Stimulated activated CD8-positive, alpha-beta memory T cell treated with anti-CD3 and anti-CD28 coated beads, Interleukin-4, amount 100 ng/mL, for 1 hour (primary cell): ENCODE measurements at places on chromosomes 6 and 20.

DNA sequence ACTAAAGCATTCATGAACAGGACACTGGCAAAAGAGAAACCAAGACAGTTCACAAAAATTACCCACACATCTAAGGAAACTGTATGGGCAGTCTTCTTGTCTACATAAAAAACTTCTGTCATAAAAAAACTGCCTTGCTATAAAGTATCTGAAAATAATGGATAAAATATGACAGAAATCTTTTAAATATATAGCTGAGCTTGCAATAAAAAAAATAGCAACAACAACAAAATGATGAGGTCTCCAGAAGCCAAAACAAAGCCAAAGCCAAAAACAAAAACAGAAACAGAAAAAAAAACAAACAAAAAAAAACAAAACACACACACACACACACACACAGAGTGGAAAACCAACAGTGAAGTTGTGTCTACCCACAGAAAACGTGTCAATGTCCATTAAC lies 14.8 kb downstream of the LY86 start:
- DNase-seq = no peak

GRCh38 chr6:43949551-43949991 lies 177.7 kb downstream of the MRPL14 start:
- no peak for DNase-seq

- DNase-seq = no peak
Observed at GRCh38 chr6:246352-246751, 45.9 kb upstream of the DUSP22 start.

- DNase-seq = no peak
Observed at GRCh38 chr6:40387871-40388264, 199.3 kb downstream of the LRFN2 start.

GRCh38 chr20:41177636-41178035 lies 40.3 kb downstream of the PLCG1 start:
- DNase-seq = no peak

GRCh38 chr6:158290659-158291058 lies 21.6 kb upstream of the TULP4 start:
- DNase-seq = no peak

DNA sequence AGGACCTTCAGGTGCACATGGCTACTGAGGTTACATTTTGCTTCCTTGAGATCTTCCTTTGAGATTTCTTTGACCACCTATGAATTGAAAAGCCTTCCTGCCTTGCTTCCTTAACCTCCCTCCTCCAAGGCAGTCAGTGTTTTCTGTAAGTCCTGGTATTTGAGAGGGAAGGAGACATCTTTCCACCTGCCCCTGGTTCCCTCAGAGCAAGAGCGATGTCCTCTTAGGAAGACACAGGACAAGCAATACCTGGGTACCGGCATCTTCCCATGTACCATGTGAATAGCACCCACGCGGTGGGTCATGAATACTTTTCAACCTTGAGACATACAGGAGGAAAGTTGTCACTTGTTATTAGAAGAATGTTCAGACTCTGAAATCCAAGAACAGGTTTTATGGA lies 37.1 kb downstream of the GINS1 start:
- no peak for DNase-seq

GRCh38 chr6:93222071-93222851 lies 197.1 kb downstream of the EPHA7 start:
- no peak for DNase-seq

DNA sequence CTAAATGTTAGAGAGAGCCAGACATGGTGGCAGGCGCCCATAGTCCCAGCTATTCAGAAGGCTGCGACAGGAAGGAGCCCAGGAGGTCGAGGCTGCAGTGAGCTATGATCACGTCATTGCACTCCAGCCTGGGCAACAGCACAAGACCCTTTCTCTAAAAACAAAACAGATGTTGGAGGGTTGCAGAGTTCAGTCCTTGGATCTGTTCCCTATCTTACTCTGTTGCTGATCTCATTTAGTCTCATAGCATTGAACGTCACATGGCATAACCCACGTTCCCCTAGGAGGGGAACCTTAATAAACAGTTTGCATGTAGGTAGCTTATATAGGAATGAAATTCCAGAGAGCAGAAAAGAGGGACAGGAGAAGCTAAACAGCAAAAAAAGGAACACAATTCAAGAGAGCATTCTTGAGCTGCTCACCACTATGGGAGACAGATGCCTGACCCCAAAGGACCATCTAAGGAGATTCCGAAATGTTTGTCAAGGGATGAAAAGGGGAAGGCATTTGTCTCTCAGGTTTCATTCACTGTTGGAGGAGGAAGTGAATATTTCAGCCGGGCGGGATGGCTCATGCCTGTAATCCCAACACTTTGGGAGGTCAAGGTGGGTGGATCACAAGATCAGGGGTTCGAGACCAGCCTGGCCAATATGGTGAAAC lies 54.6 kb upstream of the PIM1 start:
- DNase-seq = no peak

DNA sequence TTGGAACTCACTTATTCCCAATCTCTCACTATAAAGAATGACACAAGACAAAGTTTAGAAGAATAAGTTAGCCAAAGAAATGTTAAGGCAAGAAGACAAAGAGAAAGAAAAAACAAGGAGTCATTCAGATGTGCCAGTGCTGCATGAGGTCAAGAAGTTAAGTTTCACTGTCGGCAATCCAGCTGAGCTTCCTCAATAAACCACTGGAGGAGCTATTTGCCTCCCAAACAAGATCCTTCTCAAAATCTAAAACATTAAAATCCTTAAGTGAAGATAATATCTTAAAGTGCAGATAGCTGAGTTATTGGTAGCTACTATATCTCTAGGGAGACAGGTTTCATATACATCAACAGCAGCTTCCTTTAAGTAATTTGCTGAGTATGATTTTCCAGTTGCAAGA lies 512.3 kb downstream of the HDGFL1 start:
- DNase-seq = no peak

GRCh38 chr6:170258407-170258806 lies 32.5 kb downstream of the DLL1 start:
- no peak for DNase-seq

DNA sequence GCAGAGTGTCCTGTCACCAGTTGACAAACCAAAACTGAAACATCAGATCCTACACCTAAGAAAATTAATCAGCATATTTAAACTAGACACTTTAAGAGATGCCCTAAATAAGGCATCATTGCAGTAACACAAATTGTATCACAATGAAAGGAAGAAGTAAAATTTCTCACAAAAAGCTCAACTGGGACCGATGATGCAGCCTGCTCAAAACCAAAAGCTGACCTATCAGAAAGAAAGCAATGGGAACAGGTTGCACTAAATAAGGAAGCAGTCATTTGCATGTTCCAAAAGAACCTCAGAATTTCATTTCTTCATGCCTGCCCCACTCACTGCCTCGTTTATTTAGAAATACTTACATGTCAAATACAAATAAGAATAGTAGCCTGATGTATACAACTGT lies 12.1 kb downstream of the HIVEP2 start:
- no peak for DNase-seq

GRCh38 chr20:445514-446336 lies 16.6 kb downstream of the TBC1D20 start:
- DNase-seq = no peak

GRCh38 chr6:37004044-37004980 lies 1.1 kb upstream of the FGD2 start:
- DNase-seq = no peak

DNA sequence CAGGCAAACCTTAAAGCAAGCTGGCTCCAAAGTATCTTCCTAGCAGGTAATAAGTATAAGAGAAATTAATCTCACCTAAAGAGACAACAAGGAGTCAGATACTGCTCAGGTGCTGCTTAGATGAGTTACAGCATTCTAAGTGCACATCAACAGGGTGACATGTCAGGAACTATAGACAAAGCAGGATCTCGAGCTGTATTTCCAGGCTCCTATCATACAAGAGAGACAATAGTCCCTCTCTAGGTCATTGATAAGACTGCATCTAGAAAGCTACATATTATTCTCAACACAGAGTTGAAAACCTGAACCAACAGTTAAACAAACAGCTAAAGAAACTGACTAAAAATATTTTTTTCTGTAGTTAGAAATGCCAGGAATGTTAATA lies 3.9 kb downstream of the PTPRK start:
- no peak for DNase-seq

- no peak for DNase-seq
Observed at GRCh38 chr20:9196110-9196509, 127.2 kb downstream of the PLCB4 start.

- no peak for DNase-seq
Observed at GRCh38 chr6:54893818-54894217, 47.2 kb downstream of the FAM83B start.

DNA sequence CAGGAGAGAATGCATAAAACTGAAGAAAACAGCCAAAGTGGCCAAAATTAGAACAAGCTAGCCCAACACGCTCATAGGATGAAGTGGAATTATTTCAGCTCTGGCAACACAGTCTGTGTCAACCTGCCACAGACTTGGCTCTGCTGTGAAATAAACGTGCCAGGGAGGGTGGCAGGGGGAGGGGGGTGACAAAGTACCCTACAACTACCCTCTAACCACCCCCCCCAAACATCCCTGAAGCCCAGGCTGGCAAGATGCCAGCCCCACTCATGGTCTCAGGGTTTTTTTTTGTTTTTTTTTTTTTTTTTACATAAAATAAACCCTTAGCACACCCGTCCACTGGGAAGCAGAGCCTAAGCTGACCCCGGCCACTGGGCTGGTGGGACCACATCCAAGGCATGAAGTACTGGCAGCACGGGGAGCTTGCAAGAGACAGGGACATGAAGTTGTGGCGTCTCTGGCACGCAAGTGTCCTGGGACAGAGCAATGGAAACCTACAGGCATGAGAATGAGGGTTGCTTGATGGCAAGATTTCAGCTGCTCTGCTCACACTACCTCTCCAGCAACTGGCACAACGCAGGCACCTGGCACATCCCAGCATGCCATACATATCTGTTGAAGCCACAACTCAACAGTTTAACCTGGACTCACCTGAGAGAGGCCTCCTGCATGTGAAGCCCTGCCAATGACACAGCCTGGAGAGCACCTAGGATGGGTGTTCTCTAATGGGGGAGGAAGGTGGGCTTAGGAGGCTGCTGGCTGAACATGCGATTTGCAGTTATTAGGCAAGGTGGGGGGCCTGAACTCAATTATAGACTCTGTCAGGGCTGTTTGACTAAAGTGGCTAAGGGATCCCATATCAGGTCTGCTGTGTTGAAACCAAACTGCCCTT lies 76.4 kb downstream of the TRAM2 start:
- no peak for DNase-seq

GRCh38 chr20:61588411-61589385 lies 336.6 kb downstream of the CDH4 start:
- DNase-seq = no peak

DNA sequence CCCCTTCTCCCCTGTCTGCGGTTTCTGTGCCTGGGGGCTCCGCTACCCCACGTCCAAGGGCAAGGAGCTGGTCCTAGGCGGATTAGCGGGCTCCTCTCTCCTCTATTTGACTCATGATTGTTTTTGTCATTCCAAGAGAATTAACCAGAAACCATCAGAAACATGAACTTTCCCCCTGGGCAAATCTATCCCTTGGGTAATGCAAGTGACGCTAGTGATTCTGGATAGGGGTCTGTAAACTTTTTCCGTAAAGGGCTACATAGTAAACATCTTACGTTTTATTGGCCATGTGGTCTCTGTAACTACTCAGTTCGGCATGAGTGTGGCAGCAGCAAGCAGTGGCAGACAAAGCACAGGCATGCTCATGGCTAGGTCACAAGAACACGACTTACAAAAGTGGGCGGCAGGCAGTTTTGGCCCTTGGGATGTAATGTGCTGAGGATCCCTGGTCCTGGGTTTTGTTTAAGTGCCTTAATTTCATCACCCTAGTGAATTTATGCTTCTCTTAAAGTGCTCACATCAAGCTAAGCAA lies 654 bp downstream of the CST11 start:
- no peak for DNase-seq

DNA sequence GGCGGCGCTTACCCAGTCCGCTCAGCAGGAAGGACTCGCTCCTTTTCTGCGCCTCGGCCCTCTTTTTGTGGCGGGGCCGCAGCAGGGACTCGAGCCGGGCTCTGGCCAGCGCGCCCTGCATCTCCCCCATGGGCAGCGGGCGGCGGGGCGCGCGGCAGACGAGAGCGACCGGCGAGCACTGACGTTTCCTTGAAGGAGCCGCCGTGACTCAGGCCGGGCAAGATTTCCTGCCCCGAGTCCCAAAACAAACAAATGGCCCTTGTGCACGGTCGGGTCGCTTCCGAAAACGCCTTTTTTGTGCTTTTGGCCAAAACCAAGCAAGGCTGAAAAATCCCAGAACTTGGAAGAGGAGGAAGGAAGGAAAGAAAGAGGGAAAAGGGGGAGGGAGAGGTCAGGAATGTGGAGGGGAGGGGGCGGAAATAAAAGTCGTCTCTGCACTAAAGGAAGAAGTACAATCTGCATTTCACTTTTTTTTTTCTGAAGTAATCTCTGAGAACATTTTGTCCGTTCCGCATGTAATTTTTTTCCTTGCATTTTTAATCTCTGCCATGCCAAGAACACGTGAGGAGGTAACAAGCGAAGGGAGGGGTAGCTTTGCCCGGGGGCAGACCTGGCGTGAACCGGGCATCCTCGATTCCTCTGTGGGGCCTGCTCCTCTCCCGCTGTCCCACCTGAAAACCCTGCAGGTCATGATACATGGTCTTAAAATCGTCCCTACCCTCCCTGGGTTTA lies 123.3 kb upstream of the SLC2A12 start:
- DNase-seq = no peak

DNA sequence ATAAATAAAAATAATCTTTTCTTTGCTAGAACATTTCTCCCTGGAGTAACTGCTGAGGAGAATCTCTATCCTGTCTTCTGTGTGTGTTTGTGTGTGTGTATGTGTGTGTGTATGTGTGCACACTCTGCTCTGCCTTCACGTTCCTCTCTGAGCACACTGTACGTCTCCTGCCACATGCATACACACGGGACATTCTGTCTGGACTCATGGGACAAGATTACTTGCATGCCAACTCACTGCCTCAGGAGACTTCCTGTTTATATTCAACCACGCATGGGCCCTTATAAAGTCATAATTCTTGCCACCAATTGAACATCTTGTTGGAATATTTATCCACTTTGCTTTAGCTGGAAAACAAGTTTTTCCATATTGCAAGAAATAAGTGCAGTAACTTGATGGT lies 930.6 kb downstream of the KIF16B start:
- no peak for DNase-seq

- no peak for DNase-seq
Observed at GRCh38 chr6:108361312-108361932, 66.6 kb downstream of the AFG1L start.

- DNase-seq = peak; percentile 1
Observed at GRCh38 chr6:106608080-106608668, 21.1 kb downstream of the RTN4IP1 start.

DNA sequence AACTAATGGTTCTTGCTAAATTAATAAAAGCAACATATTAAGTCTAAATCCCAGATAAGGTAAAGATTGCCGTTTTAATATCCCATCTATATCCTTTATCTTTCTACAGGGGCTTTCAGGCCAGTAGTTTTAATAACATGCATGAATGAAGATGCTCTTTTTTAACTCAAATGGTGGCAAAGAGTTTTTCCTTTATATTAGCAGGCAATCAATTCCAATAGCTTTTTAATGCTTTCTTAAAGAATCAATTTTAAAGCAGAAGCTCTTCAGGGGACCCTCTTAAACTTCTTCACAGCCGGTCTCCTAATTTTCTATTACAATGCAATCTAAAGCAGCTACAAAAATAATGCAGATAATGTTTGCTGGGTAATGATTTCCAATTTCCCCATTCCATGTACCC lies 107.8 kb upstream of the HS3ST5 start:
- no peak for DNase-seq

- DNase-seq = no peak
Observed at GRCh38 chr20:4068708-4069107, 53.4 kb upstream of the RNF24 start.

GRCh38 chr20:8860011-8860495 lies 208.8 kb upstream of the PLCB4 start:
- no peak for DNase-seq
